Anterior cingulate cortex (tissue), 58 donors: ENCODE measurements at places on chromosomes 4 and X.
A peak's percentile ranks its signal among the peaks of the same experiment; 100 is the strongest.

- DNase-seq = no peak
These were observed 639.6 kb downstream of the IQCM start for GRCh38 chr4:149176039-149176438.

- DNase-seq = no peak
These were observed 76.5 kb upstream of the BOD1L1 start for GRCh38 chr4:13704035-13704434.

GRCh38 chr4:19178835-19179234 lies 1072.9 kb upstream of the SLIT2 start:
- DNase-seq = no peak

DNA sequence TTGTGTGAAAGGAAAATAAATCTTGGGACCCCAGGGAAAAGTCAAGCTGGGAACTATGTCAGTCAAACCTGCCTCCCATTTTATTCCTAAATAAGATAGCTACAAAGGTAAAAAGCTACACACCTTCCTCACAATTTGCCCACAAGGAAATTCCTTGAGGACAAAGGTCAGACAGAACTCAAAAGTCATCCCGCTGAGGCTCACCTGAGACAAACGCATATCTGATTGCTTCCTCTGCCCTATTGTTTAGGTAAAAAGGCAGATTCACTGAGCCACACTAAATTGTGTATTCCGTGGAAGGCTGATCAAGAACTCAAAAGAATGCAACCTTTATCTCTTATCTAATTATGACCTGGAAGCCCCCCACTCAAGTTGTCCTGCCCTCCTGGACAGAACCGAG lies 58.7 kb upstream of the MAML3 start:
- no peak for DNase-seq

DNA sequence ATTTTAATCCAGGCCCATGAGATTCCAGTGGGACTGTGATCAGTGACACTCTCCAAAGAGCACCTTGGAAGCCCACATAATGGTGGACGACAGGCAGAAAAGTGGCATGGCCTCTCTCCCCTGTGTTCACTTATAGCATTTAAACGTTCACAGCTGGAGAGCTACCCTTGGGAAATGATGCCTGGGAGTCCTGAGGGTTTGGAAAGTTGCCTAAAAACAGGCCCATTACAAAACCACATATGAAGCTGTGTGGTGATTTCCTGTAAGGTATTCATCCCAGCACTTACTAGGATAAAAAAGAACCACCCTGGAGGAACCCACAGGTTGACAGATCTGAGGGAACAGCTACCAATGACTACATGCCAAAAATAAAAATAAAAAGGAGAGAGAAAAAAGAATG lies 193.2 kb downstream of the RASL11B start:
- no peak for DNase-seq

DNA sequence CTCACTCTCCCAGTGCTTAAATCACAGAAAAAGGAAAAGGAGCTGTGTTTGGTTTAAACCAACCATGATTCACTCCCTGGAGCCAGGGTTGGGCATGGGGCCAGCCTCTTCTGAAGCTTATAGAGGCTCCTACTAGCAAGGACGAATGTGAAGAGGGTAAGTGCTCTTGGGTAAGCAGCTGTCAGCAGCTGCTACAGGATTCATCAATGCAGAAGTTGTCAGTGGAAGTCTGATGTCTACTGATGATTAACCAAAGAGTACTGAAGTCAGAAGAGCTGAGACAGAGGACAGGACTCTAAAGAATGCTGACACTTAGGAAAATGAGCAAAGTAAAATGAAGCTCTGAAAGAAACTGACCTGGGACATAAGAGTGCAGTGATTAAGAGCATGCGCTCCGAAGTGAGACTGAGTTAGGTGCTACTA lies 32.7 kb upstream of the JADE1 start:
- DNase-seq = no peak

- DNase-seq = no peak
These were observed 120.0 kb upstream of the DIAPH2 start for GRCh38 chrX:96564595-96564994.

GRCh38 chrX:66176134-66176533 lies 12.1 kb downstream of the HEPH start:
- no peak for DNase-seq

DNA sequence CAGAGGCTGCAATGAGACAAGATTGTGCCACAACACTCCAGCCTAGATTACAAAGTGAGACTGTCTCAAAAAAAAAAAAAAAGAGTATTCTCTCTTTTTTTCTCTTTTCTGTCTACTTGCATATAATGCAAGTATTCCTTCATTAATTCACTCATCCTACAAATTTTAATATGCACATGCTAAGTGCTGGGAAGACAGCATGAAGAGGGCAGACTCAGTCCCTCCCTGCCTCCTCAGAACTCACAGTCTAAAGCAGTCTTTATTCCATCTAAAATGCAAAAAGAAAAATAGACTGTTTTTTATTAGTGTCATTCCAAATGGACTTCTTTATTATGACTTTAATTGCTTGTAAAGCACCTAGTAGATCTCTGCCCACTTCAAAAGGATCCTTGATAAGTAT lies 85.6 kb downstream of the NKX6-1 start:
- no peak for DNase-seq

- no peak for DNase-seq
These were observed 91.6 kb upstream of the PLAC1 start for GRCh38 chrX:134749706-134750445.

GRCh38 chr4:128481752-128482480 lies 194.3 kb upstream of the PGRMC2 start:
- DNase-seq = no peak

DNA sequence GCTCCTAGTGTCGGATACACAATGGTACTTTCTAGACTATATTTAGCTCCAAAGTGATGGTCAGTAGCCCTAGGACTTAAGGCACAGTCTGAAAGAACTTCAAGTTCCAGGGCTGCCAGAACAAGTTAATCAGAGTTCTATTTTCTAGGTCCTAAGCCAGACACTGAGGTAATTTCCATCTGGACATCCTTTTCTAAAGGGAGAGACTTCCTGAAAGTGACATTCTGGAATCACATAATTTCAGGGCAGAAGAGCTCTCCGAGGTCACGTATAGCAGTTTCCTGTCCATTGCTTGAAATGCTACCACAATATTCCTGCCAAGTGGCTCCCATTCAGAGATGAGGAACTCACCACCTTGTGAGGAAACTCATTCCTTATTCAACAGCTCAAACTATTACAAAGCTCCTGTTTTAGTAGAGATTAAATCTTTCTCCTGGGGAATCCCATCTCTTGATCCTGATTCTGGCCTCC lies 117.9 kb downstream of the COL25A1 start:
- no peak for DNase-seq

GRCh38 chr4:6539009-6539764 lies 35.8 kb upstream of the MAN2B2 start:
- DNase-seq = no peak

GRCh38 chr4:184417802-184418511 lies 56.4 kb downstream of the IRF2 start:
- no peak for DNase-seq

- no peak for DNase-seq
These were observed 26.9 kb upstream of the TMPRSS11B start for GRCh38 chr4:68272380-68272779.

DNA sequence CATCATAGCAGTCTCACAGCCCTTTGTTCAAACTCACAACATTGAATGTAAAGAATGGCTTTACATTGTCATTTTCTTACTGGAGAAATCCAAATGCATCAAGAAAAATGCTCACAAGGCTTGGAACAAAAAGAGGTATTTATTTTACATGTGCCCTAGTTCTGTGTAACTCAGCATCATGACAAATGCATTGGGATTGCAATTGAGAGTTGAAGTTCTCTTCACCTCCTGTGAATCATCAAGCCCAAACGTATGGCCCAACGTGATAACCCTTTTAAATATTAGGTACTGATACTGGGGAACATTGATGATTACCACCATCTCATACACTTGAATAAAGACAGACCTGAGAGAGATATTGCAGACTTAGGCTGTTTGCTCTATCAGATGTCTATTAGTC lies 61.6 kb downstream of the GASK1B start:
- DNase-seq = no peak

- DNase-seq = no peak
These were observed 4.4 kb downstream of the APBB2 start for GRCh38 chr4:41209901-41210300.

GRCh38 chr4:182143086-182143821 lies 99.9 kb upstream of the TENM3 start:
- no peak for DNase-seq

GRCh38 chr4:121765971-121766538 lies 1.1 kb upstream of the SMIM43 start:
- no peak for DNase-seq

DNA sequence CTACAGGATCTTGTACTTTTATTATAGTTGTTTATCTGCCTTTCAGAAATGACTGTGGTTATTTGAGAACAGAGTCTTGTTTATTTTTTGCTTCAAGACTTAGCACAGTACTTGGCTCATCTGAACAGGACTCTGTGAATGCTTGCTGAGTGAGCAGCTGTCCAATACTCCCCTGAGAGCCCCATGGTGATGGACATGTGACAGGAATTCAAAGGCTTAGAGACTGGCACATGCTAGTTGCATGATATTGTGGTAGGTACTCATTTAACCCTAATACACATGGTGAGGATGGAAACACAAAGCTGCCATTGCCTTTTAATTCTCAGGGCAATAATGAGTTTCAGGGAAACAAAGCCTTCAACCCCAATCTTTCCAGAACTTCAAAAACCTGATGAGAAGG lies 97.3 kb downstream of the GEMIN8 start:
- peak; percentile 20 for DNase-seq

GRCh38 chrX:118989886-118990285 lies 15.5 kb downstream of the LONRF3 start:
- no peak for DNase-seq

- DNase-seq = no peak
These were observed 34.3 kb upstream of the ARMCX4 start for GRCh38 chrX:101450961-101451360.

DNA sequence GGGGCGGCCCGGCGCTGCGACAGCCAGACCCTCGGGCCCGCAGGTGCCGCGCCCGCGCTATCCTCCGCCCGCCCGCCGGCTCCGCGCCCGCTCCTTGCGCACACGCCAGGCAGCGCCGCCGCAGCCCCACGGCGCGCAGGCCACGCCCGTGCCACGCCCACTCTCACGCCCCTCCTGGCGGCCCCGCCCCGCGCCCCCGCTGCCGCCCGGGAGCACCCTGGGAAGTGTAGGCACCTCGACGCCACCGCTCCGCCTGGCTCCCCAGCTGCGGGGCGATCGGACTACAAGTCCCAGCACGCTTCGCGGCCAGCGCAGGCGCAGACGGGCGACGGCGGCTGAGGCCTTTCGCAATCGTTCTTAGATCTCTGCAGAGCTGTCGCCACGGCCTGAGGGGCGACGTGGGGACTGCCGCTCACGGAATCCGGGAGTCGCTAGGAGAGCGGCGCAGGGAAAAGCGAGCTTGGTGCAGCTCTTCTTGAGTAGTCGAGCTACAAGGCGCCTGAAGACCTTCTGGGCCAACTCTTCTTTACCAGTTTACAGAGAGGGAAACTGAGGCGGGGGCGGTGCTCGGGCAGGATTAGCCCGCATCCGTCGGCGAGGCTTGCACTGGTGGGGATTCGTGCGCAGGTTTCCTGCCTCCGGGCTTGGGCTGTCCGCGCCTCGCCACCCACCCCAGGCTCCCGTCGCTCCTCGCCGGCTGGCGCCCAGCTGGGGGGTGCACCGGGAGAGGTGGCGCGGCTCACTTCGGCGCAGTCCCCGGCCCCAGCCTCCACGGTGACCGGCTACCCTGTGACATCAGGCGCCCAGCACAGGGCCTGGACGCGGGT lies at the start of gene ABLIM2:
Gene ABLIM2, minus strand, starts transcription at position 104 of the 827 bp plus-strand sequence. CDS start 124 bp downstream, outside the sequence.
- DNase-seq = peak; percentile 95

GRCh38 chr4:1409491-1410425 lies 3.5 kb upstream of the NKX1-1 start:
- DNase-seq = no peak

- DNase-seq = no peak
These were observed 142.9 kb upstream of the MBNL3 start for GRCh38 chrX:132631579-132632232.

- DNase-seq = no peak
These were observed 112.3 kb downstream of the KLHL8 start for GRCh38 chr4:87108142-87108546.

DNA sequence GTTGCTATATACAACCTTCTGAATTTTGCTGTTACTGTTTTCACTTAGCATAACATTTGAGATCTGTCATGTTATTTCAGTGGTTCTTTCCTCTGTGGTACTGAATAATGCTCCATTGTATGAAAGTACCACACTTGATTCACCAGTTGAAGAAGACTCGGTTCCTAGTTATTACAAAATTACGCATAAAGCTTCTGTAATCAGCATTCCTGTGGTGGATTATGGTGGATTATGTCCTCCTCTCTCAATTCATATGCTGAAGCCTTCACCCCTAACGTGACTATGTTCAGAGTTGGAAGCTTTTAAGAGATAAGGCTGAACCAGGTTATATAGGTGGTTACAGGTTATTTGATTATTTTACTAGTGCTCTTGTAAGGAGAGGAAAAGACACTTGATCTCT lies 2143.5 kb upstream of the AGA start:
- no peak for DNase-seq

- no peak for DNase-seq
These were observed 683 bp downstream of the MAN2B2 start for GRCh38 chr4:6575503-6576240.

DNA sequence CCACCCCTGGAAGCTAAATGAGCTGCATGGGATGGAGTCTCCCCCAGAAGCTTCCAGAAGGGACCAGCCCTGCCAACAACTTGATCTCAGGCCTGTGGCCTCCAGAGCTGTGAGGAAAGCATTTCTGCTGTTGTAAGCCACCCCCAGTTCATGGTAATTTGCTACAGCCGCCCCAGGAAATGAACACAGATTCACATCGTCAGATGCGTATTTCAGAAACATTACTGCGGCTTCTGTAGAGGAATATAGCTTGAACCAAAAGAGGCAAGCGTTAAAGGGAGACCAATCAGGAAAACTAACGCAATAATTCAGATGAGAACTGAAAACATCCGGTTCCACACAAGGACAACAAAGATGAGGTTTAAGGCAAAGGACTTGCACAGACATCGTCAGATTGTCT lies 128.4 kb upstream of the TBL1X start:
- no peak for DNase-seq

GRCh38 chr4:150139297-150139865 lies 61.1 kb downstream of the DCLK2 start:
- DNase-seq = no peak

- no peak for DNase-seq
These were observed 208.2 kb downstream of the PARM1 start for GRCh38 chr4:75141162-75141561.

DNA sequence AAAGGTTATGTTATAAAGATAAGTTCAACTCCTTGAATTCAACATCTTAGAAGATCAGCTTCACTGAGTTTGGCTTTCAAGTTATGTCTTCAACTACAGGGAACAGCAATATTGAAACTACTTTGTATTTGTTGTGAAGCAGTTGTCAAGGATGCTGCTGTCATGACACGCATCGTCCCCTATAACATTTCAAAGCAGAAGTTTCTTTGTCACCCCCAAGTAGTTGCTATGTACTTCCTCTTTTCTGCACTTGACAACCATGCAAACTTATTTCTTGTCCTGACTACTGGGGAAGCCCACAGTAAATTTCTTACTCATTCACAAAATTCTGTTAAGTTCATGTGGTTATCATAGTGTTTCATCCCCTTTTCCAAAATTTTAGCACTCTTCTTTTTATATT lies 14.3 kb downstream of the ANTXR2 start:
- DNase-seq = no peak
